ENCODE measurements at places on chromosomes 3 and 15.
A peak's percentile ranks its signal among the peaks of the same experiment; 100 is the strongest.

DNA sequence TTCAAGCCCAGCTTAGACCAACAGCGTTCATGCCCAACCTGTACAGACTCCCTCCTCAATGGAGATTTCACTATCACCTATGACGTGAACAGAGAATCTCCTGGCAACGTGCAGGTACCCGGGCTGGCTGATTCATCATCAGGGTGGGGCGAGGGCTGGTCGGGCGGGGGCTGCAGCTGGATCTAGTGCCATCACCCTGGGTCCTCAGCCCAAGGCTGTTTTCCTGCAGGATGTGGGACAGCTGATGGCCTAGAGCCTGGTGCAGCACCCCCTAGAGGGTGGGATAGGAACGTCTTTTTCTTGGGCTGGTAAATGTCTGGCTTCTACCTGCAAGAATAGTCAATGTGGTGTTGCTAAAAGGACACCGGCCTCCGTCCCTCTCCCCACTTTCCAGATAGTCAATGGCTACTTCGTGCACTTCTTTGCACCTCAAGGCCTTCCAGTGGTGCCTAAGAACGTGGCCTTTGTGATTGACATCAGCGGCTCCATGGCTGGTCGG lies 4.4 kb downstream of the ITIH3 start:
- no peak for DNase-seq

DNA sequence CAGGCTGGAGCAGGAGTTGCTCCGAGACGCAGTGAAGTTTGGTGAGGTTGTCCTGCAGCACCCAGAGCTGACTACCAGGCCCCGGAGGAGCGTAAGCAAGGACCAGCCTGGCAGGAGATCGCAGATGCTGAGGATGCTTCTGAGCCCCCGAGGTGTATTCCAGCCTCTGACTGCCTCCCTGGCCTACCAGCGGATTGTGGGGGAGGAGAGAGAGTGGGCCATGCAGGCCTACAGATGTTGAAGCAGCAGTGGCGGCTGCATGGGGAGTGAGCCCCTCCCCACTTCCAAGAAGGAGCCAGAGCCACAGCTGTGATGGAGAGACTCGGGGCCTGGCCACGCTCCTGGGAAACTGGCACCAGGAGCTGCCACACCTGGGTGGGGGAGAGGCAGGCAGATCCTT lies 302.5 kb upstream of the PROK2 start:
- no peak for DNase-seq

DNA sequence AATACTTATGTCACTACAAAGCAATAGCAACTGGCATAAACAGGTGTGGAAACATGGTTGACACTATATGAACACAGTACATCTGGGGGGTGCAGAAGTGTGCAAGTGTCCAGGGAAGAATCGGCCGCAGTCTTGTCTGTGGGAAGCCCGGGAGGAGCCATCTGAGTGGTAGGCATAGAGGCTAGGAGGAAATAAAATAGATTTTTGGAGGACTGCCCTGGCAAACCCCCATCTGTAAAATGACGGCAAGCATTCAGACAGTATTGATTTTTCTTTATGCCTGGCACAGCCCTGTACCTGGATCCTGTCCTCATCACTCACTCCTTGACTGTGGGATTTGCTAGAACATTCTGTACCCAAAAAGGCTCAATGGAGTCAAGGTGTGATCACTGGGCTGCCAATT lies 31.3 kb downstream of the THSD4 start:
- DNase-seq = no peak

- DNase-seq = no peak
Measured at GRCh38 chr3:35723480-35724097, 84.3 kb downstream of the ARPP21 start.

GRCh38 chr3:114831861-114832260 lies 315.2 kb downstream of the ZBTB20 start:
- no peak for DNase-seq

DNA sequence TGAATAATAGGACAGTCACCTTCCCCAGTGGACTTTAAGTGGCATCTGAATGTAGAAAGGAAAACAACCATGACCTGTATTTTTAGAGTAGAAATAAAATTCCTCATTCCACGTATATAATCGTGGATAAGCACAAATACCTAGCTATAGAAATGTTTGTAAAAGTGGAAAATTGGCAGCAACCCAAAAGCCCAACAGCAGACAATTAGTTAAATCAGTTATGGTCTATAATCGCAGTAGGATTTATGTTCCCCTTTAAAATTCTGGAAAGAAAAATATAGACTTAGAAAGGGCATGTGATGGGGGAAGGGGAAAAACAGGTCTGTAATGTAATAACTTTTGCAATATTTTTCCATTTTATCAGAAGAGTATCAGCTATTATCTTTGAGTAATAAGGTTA lies 241.9 kb upstream of the ST8SIA2 start:
- no peak for DNase-seq

GRCh38 chr3:161920196-161920595 lies 423.6 kb downstream of the OTOL1 start:
- DNase-seq = no peak

- DNase-seq = peak; percentile 56
Measured at GRCh38 chr3:126476166-126477060, 722 bp upstream of the ZXDC start.

DNA sequence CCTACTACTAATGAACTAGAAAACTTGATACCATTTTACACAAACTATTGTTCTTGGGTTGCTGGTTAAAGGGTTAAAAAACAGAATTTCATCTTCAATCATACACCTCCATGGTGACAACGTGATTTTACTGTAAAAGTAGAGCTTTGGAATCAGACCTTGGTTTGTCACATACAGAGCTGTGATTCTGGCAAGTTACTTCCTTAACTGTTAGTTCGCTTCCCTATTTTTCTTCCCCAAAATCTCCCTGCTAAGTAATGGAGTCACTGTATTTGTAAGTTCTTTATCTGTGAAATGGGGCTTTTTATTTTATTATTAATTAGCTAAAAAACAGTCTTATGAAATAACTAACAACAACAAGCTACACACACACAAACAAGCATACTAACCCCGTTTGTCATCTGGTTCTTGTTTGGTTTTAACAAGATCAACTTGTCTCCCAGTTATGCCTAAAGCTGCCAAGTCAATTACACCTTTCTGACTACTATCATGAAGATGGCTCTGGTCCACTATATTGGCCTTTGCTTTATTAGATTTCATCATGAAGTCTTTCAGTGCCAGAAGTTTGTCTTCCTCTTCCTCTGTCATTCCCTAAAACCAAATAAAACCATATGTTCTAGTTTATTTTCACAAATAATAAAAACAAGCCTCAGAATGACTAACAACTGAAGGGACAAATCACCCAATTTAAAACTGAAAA lies 38.6 kb downstream of the PIK3R4 start:
- DNase-seq = no peak

DNA sequence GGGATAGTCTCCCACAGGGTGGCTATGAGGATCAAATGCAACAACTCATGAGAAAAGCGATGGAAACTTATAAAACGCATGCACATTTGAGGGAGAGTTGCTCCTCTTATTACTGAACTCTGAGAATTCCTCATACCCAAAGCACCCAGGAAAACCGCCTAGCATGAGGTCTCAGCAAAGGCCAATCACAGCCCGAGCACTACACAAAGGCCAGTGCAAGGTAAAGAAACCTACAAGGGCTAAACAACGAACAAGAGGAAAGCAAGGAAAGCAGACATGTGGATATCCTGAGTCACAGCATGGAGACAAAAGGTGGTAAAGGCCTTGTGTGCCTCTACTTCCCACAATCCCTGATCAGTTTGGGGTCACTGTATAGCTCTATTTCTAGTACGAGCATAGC lies 7.1 kb downstream of the RAB43 start:
- no peak for DNase-seq

GRCh38 chr15:25846377-25846776 lies 16.8 kb downstream of the ATP10A start:
- no peak for DNase-seq

- DNase-seq = no peak
Measured at GRCh38 chr3:173078525-173078924, 62.5 kb downstream of the SPATA16 start.

DNA sequence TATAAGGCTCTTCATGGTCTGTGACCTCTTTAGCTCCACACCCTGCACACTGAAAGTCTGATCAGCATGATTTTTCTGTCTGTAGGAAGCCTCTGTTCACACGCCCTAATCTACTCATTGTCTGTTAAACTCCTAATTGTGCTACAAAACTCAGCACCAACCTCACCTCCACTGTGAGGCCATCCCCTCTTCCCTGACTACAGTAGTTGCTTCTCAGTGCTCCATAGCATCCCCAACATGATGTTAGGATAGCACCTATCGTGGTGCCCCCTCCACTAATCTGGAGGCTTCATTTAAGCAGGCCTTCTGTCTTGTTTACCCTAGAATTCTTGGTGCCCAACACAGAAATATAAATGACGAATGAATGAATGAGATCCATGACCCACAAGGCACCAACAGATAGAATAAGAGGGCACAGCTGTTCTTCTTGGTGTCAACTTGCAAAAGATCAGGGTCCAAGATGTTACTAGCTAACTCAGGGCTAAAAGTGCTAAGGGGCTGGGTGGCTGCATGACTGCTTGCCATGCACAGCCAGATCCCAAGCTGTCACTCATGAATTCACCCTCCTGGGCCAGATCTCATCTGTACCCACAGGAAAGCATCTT lies 55.2 kb upstream of the HEG1 start:
- DNase-seq = no peak

- no peak for DNase-seq
Measured at GRCh38 chr3:78621061-78621716, 1146.6 kb downstream of the ROBO1 start.

DNA sequence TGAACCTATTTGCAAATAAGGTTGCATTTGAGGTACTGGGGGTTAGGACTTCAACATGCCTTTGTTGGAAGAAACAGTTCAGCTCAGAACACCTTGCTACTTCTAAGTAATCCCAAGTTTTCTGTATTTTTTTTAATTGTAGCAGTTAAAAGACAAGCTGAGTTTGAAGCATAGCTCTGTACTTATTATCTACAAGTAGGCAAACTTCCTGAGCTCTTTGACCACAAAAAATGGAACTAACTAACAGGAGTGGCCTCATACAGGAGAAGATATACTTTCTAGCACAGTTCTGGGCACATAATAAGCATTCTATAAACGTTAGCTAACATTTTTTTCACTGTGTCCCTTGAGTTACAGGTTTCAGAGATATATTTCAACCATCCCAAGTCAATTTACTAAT lies 159.2 kb downstream of the CHST2 start:
- DNase-seq = no peak

DNA sequence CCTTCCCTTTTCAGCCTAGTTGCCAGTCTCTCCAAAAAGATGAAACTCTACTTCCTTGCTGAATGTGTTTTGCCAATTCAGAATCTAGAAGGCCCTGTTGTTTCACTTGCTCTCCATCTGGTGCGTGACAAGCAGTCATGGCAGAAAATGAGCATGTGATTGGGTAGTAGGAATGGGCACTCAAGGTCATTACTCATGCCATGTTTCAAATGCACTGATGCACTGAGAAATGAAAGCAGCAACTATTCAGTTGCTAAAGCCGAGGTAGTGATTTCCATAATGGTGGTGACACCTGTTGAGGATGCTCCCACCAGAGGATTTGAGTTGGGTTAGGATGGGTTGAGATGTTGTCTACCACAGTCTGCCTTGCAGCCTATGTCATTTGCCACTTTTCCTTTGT lies 12.7 kb downstream of the ZBTB38 start:
- DNase-seq = no peak

DNA sequence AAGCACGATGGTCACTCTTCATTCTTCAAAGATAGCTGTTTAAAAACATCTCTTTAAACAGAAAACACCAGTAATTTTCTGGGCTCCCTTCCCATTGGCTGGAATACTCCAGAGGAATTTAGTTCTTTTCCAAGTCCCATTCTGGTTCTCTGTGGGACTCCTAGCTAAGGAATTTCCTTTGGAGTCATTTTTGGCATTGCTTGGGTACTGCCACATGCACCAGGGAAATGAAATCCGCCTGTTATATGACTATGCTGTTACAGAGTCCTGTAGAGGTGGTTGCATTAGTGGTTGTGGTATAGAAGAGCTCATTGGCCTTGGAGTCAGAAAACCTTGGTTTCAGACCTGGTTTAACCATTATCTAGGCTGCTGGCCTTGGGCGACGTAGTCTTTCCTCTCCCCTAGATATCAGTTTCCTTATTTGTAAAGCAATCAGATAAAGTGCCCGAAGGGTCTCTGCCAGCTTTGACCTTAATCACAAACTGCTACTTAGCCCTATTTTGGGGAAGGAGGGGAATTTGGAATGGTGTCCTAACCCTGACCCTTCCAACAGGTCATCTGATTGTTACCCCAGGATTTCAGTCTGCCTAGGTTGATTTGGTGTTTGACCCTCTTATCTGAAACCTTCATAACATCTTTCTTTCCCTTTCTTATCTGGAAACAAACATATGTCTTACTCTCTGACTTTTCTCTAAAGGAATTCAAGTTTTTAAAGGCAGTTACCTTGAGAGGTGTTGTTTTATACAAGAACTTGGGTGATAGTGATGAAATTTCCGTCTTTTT lies 13.4 kb downstream of the RTP1 start:
- DNase-seq = no peak

DNA sequence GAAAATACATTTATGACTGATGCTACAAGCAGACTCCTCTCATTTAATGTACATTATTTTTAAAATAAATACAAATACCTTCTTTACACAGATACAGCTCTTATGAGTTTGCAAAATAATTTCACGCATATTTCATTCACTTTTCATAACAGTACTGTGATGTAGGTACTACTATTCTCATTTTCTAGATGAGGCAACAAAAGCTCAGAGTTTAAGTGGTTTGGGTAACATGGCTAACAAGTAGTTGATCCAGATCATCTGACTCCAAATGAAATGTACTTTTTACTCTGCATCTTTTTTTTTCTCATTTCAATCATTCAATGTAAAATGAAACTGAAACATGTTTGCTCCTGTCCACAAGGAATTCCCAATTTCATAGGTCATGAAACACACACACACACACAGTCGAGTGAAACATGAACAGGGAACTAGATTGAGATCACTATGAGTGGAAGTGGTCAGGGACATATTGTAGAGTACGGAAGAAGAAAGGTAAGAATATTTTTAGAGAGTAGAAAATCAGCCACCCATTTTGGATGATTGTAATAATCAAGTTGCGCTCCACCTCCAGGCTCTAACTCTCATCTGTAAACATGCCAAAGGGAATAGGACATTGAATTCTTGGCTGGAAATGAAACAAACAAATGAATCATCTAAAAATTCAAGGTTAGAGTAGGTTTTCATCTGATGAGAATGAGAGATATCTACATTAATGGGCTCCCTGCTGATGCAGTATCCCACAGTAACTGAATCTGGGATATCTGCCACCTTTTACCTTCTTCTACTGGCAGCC lies 92.4 kb downstream of the CLDN1 start:
- no peak for DNase-seq

GRCh38 chr3:191316876-191317603 lies 12.2 kb upstream of the CCDC50 start:
- no peak for DNase-seq

GRCh38 chr15:57509965-57510364 lies 81.7 kb upstream of the MYZAP start:
- DNase-seq = no peak

Data from NCI-H1417 treated with DMSO at 0.1 percent for 48 hours (cell line).